ENCODE measurements at places on chromosomes 2 and 18. TPM values are rescaled to one million over a fixed set of nuclear protein-coding genes. Genes with fewer than 3 reads are reported as not detected.
A peak's percentile ranks its signal among the peaks of the same experiment; 100 is the strongest.

GRCh38 chr2:197258580-197258979 is 52.0 kb downstream of the ANKRD44 start:
- DNase-seq, result no peak

- DNase-seq, result peak; percentile 18
Measured at GRCh38 chr2:166539340-166540162, 45.5 kb upstream of the SCN7A start.

GRCh38 chr2:239825705-239825979 is 199.5 kb downstream of the NDUFA10 start:
- no peak for DNase-seq

- DNase-seq, result no peak
Measured at GRCh38 chr2:32248299-32248698, 16.4 kb downstream of the NLRC4 start.

- no peak for DNase-seq
Measured at GRCh38 chr2:132668987-132669907, 758 bp downstream of the LYPD1 start.

GRCh38 chr2:176088048-176088936 is 4.2 kb upstream of the HOXD13 start:
- DNase-seq, result no peak

GRCh38 chr18:12580630-12581342 is 77.1 kb downstream of the SPIRE1 start:
- DNase-seq, result no peak

DNA sequence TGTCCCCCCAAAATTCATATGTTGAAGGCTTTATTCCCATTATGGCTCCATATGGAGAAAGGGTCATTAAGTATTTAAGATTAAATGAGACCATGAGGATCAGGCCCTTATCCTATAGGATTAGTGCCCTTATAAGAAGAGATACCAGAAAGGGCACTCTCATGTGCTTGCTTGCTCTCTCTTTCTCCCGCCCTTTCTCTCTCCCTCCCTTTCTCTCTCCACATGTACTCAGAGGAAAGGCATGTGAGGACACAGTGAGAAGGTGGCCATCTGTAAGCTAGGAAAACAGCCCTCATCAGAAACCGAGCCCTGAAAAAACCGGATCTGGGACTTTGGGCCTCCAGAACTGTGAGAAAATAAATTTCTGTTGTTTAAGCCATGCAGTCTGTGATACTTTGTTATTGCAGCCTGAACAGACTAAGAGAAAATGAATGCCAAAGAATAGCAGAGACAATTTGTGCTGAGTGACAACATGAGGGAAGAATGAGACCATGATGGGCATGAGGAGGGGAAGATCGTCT is 300.0 kb upstream of the SLC39A10 start:
- DNase-seq, result no peak

RNF125 gene
- 15.3 TPM for total RNA-seq

RNF144A gene
- 32.6 TPM for total RNA-seq

GRCh38 chr2:138086576-138086975 is 122.3 kb downstream of the HNMT start:
- DNase-seq, result no peak

CIDEA gene
- not detected for total RNA-seq

All from activated CD8-positive, alpha-beta T cell treated with anti-CD3 and anti-CD28 coated beads for 36 hours (primary cell).